ENCODE measurements at places on chromosomes 4 and X. TPM values are rescaled to one million over a fixed set of nuclear protein-coding genes. Genes with fewer than 3 reads are reported as not detected.

DNA sequence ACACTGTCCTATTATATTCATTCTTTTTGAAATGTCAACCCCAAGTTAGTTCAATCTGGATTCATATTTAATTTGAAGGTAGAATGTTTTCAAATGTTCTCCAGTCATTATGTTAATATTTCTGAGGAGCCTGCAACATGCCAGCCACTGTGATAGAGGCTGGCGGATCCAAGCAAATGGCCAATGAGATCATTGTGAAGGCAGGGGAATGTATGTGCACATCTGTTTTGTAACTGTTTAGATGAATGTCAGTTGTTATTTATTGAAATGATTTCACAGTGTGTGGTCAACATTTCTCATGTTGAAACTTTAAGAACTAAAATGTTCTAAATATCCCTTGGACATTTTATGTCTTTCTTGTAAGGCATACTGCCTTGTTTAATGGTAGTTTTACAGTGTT lies 1.6 kb downstream of the CXCL1 start:
- DNase-seq, result no peak

GRCh38 chr4:71303287-71303686 lies 35.5 kb upstream of the SLC4A4 start:
- no peak for DNase-seq

DNA sequence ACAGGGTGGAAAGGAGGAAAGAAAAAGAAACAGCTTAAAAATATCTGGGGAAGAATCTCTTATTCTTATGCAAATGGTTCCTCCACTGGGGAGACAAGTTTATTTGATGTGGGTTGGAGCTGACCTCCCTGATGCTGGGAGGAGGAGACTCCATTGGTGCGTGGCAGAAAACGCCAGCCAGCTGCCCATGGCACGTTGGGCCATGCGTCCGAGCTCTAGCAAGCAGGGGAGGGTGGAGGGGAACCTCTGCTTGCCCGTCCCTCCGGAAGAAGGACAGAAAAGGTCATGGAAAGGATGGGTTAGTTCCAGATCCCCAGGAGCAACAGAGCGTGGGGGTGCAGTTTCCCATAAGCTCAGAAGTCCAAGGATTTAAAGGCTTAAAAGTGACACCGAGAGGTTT lies 210.4 kb downstream of the KLHL4 start:
- DNase-seq, result no peak

DNA sequence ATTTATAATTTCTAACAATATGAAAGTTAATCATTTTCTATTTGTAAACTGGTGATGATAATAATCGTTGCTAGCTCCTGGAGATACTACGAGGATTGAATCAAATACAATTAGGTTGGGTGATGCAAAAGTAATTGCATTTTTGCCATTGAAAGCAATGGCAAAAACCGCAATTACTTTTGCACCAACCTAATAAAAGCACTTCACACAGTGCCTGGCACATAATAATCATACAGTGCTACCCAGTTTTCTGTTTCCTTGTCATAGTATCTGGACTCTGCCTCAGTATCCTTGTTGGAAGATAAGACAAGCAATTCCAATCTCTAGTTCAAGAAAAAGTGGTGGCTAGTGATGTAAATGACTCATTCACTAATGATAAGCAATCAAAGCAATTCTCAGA lies 176.8 kb upstream of the TRPC5 start:
- no peak for DNase-seq

Gene HTN1
- not detected for total RNA-seq

DNA sequence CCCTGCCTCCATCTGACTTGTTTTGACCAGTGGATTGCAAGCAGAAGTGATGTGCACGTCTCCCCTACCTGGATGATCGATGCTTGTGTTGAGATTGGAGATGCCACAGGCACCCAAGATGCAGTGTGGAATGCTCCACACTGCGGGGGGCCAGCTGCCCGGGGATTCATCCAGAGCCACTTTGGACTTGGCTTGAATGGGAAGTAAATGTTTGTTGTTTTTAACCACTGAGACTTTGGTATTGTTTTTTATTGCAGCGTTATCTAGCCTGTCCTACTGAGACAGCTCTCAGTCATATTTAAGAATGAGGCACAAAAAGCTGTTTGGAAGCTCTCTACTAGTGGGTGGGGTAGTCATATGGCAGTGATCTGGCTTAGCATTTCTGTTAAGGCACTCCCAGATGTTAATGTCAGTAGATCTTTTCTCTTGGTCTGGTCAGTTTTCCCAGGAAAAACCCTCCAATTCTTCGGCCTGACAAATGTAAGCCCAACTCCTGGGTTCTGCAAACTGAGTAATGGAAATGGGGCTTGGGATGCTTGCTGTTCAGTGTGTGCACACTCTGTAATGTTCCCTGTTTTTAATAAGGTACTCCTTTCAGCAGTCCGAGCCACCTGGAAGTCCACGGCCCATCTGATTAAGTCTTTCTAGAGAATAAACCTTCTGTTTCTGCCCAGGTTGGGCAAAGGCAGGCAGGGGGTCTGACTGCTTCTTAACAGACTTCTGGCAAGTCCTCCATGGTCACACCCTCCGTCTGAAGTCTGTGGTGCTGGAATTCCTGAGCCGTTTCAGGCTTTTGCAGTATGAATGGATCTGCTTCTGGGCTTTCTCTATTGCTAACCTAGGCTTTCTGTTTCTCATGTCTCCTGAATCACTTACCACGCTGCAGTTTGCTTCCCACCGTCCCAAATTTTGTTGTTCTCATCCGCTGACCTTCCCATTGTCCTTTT lies 74.8 kb downstream of the WWC2 start:
- no peak for DNase-seq

DNA sequence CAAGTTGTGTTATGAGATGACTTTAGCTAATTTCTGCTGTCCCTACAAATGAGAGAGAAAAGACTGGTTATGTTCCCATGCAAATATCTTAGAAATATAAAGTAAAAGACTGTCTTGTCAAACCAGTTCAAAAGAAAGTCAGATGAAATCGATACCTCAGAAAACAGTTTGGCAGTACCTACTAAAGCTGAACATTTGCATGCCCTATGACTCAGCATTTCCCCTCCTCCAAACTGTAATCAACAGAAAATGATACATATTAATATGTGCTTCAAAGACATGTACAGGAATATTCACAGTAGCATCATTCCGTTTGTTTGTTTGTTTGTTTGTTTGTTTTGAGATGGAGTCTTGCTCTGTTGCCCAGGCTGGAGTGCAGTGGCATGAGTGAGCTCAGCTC lies 90.3 kb downstream of the ARX start:
- DNase-seq, result no peak

GRCh38 chr4:48203819-48204218 lies 65.8 kb downstream of the TEC start:
- DNase-seq, result no peak

GRCh38 chrX:76454456-76454927 lies 27.0 kb downstream of the MAGEE1 start:
- DNase-seq, result no peak

- DNase-seq, result no peak
Observed at GRCh38 chr4:178632415-178632814, 1190.2 kb upstream of the AGA start.

Gene DCAF12L2
- total RNA-seq, result not detected

- DNase-seq, result no peak
Observed at GRCh38 chr4:174763454-174764104, 65.5 kb downstream of the GLRA3 start.

DNA sequence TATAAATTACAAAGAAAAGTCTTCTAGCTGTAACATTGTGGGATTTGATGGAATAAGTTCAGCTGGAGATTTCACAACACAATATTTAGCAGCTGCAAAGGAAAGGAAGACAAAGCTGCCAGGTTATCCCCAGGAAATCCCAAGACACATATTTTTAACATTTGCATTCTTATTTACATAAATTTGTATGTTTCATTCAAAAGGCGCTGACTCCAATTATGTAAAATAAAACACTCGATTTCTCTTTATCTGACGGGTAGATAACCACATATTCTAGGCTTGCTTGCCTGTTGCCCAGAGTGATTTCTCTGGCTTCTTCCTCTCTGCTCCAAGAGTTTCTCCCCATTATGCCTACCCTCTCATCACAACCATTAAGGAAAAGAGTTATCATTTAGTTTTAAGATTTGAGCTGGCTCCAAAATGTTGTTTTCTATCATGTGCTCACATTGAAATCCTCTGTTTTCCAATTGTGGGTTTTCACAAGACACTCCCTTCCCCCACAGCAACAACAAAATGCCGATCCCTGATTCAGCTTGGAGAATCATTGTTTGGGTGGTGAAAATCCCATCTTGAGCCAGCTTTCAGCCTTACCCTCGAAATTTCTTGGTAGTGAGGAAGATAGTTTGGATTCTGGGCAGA lies 128.2 kb upstream of the RASGEF1B start:
- no peak for DNase-seq

Gene CLIC2
- total RNA-seq, result 0.18 TPM

Gene ATRX
- 56.1 TPM for total RNA-seq

DNA sequence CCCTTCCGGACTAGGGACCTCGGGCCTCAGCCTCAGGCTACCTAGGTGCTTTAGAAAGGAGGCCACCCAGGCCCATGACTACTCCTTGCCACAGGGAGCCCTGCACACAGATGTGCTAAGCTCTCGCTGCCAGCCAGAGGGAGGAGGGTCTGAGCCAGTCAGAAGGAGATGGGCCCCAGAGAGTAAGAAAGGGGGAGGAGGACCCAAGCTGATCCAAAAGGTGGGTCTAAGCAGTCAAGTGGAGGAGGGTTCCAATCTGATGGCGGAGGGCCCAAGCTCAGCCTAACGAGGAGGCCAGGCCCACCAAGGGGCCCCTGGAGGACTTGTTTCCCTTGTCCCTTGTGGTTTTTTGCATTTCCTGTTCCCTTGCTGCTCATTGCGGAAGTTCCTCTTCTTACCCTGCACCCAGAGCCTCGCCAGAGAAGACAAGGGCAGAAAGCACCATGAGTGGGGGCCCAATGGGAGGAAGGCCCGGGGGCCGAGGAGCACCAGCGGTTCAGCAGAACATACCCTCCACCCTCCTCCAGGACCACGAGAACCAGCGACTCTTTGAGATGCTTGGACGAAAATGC lies at the start of gene WAS:
TSS of gene WAS (plus strand) at position 389 of the 572 bp plus-strand sequence. CDS start at position 444, 55 bp downstream.
- DNase-seq, result peak; percentile 46

All from activated naive CD8-positive, alpha-beta T cell treated with anti-CD3 and anti-CD28 coated beads for 36 hours (primary cell).